ENCODE measurements at places on chromosomes 11 and 22.

DNA sequence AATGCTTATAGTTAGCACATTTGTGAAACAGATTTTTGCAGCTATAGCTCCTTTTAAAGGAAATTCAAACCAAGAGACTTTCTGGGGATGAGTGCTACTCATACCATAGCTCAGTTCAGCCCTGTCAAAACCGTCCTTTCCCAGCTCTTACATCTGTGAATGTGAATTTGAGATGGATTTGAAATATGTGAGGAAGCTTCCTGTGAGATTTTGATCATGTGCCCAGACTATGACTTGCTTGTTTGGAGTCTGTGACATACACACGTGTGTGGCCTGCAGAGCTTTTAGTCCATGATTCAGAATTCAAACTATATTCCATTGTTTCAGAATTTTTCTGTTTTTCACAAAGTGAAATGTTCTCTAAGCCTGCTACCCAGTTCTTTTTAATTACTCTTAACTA lies 4.4 kb upstream of the MMP1 start:
- no peak for DNase-seq

- DNase-seq: no peak
These were observed 663.9 kb downstream of the DLG2 start for GRCh38 chr11:84963240-84963639.

DNA sequence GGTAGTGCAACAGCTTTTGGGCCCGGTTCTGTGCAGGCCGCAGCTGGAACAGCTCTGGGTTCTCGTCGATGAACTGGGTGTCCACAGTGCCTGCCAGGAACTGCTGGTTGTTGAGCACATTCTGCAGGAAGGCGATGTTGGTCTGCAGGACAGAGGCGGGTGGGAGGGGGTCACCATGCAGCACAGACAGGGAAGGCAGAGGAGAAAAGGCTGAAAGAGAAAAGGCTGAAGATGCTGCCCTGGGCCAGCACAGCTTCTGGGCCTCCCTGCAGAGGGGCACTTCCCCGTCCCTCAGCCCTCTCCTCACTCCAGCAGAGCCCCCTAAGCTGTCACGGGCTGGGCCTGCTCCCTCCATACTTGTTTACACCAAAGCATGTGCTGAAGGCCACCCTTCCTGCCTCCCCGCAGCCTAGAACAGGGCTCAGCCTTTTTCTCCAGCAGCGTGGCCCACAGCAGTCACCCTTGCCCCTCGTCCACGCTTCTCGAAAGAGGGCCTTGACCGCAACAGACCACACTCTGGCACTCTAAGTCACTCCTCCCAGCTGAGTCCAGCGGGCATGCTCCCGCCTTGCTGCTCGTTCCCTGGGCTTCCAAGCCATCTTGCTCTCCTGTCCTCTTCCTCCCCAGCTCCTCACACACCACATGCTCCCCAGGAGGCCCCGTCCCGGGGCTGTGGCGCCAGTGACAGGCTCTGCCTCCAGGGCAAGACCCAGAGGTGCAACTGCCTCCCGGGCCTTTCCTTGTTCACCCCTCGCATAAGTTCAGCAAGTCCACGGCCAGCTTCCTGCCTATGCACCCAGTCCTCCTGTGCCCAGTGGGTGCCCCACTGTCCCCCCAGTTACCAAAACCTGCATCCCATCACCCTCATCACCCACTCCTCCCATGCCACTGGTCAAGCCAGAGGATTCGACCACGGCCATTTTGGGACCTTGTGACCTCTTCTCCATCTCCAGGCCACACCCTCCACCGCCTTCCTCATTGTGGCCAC lies 3.3 kb upstream of the LRFN4 start:
- no peak for DNase-seq

GRCh38 chr11:123841174-123841573 lies 35.0 kb upstream of the OR6M1 start:
- no peak for DNase-seq

DNA sequence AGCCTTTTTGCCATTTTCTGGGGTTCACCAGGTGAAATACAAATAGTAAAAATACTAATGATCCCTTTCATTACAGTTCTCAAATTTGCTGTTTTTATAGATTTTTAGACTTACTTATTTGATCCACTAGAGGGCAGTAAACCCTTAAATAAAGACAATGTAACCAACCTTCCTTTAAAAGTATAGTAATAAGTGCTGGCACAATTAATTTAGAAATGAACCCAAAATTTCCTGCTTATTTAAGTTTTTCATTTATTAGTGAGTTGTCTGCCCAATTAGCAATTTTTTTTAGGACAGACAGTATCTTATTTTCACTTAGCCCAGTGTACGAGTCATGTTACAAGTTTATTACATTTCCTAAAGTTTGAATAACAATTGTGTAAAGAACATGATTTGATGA lies 4.7 kb downstream of the DDIAS start:
- DNase-seq: no peak
